HEK293T (cell line): ENCODE measurements at places on chromosomes 5 and 9.
A peak's percentile ranks its signal among the peaks of the same experiment; 100 is the strongest.

DNA sequence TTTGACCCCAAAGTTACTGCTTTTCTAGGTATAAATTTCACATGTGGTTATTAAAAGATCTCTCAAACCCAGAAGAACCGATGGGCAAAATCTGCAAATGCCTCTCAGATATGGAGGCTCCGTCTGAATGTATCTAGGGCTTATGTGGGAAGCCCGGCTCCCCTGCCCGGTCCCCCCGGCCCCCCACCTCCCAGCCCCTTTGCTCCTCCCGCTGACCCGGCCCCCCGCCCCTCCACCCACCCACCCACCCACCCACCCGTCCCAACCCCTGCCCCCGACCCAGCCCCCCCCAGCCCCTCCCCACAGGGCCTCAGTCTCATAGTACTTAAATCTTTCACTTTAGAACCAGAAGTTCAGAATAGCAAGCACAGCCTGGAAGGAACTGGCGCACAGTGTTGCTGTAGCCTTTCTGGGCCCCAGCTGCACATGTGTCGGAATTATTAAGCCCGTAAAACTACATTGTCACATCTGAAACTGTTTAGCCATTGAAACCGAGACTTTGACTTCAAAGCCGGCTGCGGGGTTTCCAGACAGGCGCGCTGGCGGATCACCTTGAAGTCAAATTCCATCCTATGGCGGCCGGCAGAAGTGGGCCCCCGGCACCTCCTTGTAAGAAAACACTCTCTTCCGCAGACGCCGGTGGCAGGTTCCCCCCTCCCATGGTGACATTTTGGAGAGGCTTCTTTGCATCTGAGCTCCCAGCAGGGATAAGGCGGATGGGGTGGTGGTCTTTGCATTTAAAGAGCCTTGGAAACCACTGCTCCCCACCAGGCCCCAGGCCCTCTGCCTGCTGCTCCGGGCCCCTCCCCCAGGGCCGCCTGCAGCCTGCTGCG is 12.8 kb downstream of the NKD2 start:
- DNase-seq = no peak

DNA sequence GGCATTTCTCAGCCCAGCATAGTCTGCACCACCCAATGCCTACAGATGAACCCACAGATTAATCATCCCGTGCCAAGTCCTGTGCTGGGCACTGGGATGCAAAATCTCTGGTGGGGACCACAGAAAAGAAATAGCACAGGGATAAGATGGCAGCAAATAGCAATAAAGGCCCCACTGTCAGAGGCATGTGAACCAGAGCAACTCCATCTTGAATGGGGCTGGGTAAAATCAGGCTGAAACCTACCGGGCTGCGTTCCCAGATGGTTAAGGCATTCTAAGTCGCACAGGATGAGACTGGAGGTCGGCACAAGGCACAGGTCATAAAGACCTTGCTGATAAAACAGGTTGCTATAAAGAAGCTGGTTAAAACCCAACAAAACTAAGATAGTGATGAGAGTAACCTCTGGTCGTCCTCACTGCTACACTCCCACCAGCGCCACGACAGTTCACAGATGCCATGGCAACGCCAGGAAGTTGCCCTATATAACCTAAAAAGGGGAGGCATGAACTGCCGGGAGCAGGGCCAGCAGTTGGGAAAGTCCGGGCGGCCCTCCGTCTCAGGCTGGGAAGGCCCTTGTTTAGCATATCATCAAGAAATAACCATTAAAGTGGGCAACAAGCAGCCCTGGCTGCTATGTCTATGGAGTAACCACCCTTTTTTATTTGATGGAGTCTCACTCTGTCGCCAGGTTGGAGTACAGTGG is 65.2 kb downstream of the C9orf50 start:
- no peak for DNase-seq

- DNase-seq = no peak
Measured at GRCh38 chr5:153118018-153118417, 372.5 kb upstream of the GRIA1 start.

- DNase-seq = peak; percentile 85
Measured at GRCh38 chr9:135085830-135086546, 1.5 kb upstream of the OLFM1 start.

DNA sequence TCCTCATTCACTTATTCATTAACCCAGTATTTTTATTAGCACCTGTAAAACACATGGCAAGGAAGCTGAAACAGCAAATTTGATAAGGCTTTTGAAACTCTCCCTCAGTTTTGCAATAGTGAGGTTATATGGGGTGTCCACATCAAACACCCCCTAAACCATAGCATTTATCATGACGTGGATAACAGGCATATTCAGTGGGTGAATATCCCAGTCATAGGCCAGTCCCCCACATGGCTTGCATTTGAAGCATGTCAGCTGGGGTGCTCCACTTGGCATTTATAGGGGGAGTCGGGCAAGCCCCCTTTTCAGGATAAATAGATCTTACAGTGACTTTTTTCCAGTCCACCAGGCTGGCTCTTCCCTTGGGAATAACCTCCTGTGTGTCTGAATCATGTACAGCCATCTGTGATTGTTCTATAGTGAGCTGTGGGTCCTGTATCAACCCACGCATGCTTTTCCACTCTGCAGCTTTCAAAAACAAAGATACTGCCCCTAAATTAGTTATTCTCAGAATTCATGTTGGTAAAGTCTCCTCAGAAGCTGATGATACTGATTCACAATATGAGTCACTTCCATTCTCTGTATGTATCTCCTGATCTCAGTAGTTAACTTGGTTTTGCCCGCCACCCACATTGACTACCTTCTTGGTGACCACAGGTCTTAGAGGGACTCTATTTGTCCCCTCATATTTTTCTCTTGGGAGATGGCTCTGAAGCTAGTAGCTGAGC is 84.4 kb upstream of the SPIN1 start:
- no peak for DNase-seq

DNA sequence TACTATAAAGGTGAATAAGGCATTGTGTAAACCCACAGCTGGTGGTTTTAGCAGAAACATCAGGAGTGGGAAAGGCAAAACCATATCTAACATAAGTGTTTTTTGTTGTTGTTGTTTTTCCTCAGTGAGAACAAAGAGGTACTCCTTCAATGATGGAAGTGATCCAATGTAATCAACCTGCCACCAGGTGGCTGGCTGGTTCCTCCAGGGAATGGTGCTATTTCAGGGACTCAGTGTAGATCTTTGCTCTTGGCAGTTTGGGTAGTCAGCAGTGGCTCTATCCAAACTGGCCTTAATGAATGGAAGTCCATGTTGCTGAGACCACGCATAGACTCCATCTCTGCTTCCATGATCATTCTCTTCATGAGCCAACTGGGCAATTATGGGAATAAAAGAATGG is 10.8 kb downstream of the DMRTA1 start:
- no peak for DNase-seq

- DNase-seq = peak; percentile 51
Measured at GRCh38 chr5:74543162-74543995, 97.1 kb downstream of the ENC1 start.

GRCh38 chr9:109270971-109271925 is 49.6 kb downstream of the EPB41L4B start:
- DNase-seq = no peak

GRCh38 chr9:115008536-115009270 is 78.3 kb upstream of the TNFSF8 start:
- DNase-seq = no peak

DNA sequence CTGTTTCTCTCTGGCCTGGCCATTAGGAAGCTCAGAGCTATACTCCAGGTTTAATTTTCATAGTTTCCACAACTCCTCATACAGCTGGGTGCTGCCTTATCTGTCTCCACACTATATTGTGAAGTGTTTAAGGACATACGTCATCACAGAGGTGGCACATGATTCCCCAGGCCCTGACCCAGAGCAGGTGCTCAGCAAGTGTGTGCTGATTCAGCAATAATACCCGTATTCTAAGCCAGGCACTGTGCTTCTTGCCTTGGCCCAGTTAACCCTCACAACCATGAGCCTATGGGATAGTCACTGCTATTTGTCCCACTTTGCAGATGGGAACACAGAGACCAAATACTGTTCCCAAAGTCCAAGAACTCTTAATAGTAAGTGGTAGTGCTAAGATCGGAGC is 93.5 kb upstream of the SMIM23 start:
- no peak for DNase-seq

- DNase-seq = no peak
Measured at GRCh38 chr9:137426018-137426681, 3.0 kb downstream of the NOXA1 start.
